Activated CD4-positive, alpha-beta T cell treated with anti-CD3 and anti-CD28 coated beads, Interleukin-2, amount 50 U/mL, for 48 hours (primary cell): ENCODE measurements at places on chromosomes 2 and 18.

GRCh38 chr2:949384-950079 lies 1.1 kb upstream of the SNTG2 start:
- DNase-seq: no peak

DNA sequence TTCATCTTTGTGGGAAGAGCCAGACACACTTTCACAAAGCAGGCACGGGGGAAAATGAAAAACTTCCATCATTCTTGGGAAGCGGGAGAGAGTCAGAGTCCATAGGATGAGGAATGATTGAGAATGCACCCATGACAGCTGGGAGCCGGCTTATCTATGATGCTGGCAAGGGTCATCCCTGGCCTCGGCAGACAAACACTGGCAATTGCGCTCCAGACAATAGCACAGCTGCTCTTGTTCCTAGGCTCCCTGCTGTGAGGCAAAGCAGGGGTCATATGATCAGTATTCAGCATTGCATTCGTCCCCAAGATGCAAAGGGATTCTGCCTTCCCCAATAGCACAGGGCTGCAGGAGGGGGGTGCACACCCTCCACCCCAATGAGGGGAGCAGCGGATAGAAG lies 33.0 kb downstream of the CYRIA start:
- DNase-seq: no peak

DNA sequence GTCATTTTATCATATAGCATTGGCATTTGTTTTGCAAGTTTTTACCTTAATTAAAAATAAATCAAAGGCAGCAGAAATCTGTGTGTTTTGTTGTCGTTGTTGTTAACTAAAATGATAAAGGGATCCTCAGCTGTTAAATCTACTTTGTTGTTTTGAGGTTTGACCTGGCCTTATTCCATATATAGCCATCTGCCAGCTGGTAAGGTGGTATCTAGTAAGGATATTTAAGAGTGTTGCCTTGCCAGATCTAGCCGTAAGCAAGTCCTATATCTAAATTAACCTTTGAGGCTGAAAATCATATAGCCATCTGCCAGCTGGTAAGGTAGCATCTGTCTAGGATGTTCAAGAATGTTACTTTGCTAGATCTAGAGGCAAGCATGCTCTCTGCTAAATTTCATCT lies 56.6 kb downstream of the BMPR2 start:
- no peak for DNase-seq

GRCh38 chr18:11412811-11413210 lies 196.6 kb upstream of the SLC35G4 start:
- DNase-seq: no peak

DNA sequence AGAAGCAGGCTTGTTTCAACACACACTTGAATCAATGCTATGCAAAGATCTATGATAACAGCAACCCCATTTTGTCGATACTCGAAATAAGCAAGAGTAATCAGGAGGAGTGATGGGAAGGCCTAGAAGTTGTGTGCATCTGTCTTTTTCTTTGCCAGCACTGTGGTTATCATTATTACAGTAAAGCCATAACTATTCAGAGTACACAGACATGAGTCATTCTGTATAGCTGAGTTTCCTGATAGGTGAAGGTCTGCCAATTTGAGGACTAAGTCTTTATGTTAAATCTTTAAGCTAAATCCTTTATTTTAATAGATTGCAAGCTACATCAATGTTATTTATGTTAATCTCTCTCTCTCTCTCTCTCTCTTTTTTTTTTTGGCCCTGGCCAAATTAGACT lies 1344.4 kb upstream of the CELF4 start:
- DNase-seq: no peak

GRCh38 chr2:239576784-239577685 lies 176.2 kb upstream of the HDAC4 start:
- no peak for DNase-seq

GRCh38 chr2:118269408-118270051 lies 181.3 kb downstream of the INSIG2 start:
- DNase-seq: no peak

DNA sequence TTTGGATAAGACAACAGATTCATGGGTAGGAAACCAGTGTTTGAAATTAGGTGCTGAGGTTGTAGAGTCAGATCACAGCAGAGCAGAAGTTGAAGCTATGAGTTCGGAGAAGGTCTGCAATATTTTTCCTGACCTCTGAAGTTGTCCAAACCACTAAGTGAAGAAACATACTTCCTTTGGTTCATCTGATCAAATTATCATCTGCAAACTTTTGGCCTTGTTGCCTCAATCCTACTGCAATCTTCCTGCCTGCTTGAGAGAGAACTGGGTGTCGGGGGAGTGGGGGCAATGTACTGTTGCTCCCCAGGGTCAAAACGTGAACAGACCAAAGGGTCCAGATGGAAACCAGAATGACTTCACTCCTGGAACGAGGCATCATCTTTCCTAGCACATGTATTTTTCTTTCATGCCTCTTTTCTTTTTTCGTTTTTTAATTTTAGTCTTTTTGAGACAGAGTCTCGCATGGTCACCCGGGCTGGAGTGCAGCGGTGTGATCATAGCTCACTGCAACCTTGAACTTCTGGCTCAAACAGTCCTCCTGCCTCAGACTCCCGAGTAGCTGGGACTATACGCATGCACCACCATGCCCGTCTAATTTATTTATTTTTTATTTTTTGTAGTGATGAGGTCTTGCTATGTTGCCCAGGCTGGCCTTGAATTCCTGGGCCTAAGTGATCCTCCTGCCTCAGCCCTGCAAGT lies 42.7 kb downstream of the RAB31 start:
- DNase-seq: no peak

GRCh38 chr2:8627692-8628085 lies 54.2 kb upstream of the ID2 start:
- DNase-seq: no peak

DNA sequence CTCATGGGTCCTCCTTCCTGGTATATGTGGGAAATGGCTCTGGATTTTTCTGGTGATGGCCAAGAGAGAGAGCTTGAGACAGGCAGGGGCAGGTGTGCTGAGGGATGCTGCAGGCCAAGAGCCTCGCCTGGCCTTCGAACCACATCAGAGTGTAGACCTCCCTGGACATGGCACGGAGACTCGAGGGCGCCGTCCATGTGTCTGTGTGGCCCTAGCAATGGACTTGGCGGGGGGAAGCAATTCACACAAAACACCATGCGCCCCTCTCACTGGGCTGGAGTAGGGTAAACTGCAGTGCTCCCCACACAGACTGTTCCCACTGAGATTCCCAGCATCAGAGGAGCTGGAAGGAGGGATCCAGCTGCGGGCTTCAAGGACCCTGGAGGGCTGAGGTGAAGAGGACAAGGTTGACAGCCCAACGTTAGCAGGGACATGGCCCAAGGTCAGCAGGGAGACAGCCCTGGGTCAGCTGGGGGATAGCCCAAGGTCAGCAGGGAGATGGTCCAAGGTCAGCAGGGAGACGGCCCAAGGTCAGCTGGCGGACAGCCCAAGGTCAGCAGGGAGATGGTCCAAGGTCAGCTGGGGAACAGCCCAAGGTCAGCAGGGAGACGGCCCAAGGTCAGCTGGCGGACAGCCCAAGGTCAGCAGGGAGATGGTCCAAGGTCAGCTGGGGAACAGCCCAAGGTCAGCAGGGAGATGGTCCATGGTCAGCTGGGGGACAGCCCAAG lies 75.4 kb upstream of the HDAC4 start:
- DNase-seq: no peak

- DNase-seq: no peak
Measured at GRCh38 chr2:208101716-208102631, 22.4 kb downstream of the CRYGD start.

DNA sequence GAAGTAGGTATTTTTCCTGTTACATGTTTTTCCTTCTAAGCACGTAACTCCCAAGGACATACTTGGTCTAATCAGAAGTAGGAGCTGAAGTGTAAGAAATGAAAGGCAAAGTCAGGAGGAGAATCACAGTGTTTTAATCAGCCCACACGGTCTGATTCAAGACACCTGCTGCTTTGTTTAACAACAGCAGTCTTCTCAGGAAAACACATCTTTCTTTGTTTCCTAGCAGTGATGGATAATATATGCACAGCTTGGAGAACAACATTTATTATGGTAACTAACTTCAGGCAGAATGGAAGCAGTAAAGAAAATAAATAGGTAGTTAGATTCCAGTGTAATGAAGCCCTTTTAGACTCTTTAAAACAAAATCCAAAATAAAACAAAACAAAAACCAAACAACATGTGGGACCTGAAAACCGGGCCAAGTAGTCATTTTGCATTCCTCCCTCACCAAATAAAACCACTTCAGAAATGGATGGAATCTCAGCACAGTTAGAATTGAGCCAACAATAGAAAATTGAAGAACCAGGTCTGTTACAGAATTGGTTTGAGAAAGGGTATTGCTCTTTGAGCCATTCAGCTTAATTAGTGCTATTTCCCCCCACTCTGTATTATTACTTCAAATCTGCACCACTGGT lies 61.1 kb upstream of the UGP2 start:
- DNase-seq: no peak

DNA sequence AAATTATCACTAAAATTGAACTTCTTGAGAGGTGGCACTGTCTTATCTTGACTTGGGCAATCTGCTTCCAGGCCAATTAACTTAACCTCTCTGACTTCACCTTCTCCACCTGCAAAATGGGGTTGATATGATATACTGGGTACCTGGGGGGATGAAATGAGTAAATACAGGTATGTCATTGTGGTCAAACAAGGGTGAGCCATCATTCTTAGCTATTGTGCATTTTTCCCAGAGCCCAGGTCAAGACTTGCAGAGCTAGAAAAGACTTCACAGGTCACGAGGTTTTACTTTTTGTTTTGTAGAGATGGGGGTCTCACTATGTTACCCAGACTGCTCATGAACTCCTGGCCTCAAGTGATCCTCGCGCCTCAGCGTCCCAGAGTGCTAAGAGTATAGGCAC lies 145.0 kb downstream of the PRKCE start:
- DNase-seq: no peak

DNA sequence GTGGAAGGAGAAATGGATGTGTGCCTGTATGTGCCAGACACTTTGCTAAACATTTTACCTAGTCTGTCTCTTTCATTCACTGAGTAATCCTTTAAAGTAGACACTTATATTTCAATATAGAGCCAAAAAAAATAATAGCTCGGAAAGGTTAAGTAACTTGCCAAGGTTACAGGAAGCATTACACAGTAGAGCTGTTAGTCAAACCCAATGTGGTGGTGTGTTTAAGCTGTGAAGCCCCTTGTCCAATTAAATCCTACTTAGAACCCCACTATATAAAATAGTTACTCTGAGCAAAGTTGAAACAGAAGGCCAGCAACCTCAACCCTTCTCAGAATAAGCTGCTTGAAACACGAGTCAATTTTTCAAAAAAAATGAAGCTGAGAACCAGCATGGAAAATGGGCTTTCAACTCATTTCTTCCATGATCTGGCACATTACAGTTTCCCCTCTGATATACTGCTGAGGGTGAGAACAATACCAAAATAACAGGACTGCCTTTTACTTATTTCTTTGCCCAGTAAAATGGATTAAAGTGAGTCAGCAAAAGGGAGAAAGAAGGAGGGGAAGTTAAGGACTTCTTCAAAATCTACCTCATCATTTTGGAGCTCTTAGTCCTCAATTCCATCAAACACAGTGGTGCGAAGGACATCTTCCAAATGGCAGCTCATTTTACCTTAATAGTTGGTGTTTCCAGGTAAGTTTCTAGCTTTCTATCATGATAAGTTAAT lies 7.9 kb downstream of the RDH14 start:
- no peak for DNase-seq

- DNase-seq: no peak
Measured at GRCh38 chr2:143603846-143604565, 474.8 kb downstream of the ARHGAP15 start.

DNA sequence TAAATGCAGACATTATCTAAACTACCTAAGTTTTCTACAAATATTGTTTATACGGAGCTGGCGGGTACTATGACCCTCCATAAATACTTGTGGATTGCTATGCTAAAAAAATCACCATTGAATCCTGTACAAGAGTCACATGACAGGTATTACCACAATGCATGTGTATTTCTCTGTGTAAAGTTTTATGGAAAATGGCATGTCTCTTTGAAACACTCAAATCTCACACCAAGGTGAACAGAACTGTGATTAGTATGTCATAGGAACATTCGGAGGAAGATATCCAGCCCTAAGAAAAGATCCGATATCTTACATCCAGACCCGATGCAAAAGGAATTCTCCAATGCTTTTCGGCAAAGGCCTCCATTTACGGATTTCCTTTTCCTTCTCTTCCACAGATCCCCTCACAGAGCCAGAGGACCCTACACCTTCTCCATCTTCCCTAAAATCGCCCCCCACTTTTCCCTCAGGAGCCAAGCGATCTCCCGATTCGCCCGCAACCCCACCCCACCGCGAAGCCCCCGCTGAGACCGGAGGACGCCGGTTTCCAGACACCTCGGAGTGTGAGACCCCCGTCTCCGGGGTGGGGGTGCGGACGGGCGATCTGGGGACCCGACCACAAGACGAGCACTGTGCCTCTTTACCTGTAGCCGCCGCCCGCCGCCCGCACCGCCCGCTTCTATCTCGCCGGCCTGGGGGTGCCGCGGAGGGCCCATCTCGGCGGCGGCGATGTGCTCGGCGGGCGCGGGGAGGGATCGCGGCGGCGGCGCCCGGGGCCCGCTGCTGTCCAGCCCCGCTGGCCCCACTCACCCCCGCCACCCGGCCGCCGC lies 1.2 kb downstream of the SAP130 start:
- no peak for DNase-seq

DNA sequence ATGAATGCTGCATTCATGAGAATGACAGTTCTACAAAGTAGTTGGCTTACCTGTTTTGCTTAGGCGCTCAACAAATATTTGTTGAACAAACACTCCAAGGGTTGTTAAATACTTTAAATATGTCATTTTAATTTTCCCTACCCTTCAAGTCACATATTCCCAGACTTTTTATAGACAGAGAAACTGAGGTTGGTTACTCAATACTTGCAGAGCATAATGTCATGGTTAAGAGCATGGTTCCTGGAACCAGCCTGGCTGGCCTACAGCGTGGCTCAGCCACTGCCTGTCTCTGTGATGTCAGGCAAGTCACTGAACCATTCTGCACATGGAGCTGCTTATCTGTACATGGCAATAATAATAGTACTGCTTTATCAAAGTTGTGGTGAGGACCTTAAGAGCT lies 120.0 kb upstream of the STK17B start:
- no peak for DNase-seq

DNA sequence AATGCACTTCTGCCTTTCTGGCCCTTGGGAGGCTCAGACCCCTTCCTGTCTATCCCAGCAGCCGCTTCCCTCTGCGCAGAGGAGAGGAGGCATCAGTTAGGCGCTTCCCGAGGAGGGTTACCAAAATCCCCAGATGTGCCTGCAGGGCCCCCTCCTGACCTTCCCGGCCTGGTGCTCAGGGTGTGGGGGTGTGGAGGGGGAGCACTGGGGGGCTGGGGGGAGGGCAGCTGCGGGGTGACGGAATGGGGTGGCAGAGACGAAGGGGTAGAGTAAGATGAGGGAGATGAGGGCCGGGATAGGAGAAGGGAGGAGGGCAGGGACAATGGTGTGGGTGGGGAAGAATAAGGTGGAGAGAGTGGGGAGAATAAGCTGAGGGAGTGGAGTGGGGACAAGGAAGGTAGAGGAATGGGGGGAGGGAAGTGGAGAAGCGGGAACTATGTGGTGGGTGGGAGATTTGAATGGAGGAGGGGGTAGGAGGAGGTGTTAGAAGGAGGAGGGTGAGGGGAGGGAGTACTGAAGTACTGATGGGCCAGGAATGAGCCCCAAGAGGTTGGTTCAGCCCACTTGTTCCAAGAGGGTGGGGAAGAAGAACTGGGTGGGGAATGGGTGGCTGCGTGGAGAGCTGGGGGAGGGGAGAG lies 6.5 kb upstream of the ZAP70 start:
- DNase-seq: no peak
